ENCODE measurements at places on chromosomes 2 and 18. TPM values are rescaled to one million over a fixed set of nuclear protein-coding genes. Genes with fewer than 3 reads are reported as not detected.
A peak's percentile ranks its signal among the peaks of the same experiment; 100 is the strongest.

- no peaks in the 10 kb centered on the region for H3K27me3 ChIP-seq
- H3K36me3 ChIP-seq = no peaks in the 10 kb centered on the region
- H3K4me3 ChIP-seq = no peak overlapping the region
- peak; percentile 32 for DNase-seq
- peaks cover 30% of the 10 kb centered on the region for H3K4me1 ChIP-seq
These were observed 198.5 kb upstream of the ITGA4 start for GRCh38 chr2:181258720-181259119.

DNA sequence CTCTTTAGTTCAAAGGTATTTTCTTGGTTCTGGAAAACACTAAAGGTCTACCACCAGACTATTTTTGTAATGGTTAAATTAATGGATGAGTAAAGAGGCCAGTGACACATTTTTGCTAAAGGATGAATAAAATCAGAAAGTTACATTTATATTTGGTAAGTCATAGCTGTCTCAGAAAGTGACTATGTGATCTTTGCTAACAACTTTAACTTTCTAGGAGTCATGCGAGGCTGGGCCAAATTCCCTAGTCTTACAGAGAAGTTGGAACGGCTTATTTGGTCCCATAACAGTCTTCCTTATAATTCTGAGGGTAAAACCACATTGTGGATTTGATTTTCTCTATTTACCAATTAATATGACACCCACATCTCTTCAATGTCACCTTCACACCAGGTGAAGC is 198.1 kb downstream of the PDE1A start:
- H3K27ac ChIP-seq = no peak overlapping the region
- no peaks in the 10 kb centered on the region for H3K27me3 ChIP-seq
- no peak overlapping the region for H3K4me3 ChIP-seq
- no peaks in the 10 kb centered on the region for H3K36me3 ChIP-seq

- H3K36me3 ChIP-seq = peaks cover 6% of the 10 kb centered on the region
- peak overlapping the region; percentile 63 for H3K27ac ChIP-seq
- H3K4me1 ChIP-seq = peaks cover 45% of the 10 kb centered on the region
- DNase-seq = no peak
These were observed 72.0 kb upstream of the EPAS1 start for GRCh38 chr2:46225150-46225625.

The ACKR3 gene
- 9.5 TPM for total RNA-seq

- no peak overlapping the region for H3K4me3 ChIP-seq
- no peaks in the 10 kb centered on the region for H3K36me3 ChIP-seq
- no peak for DNase-seq
- peaks cover 32% of the 10 kb centered on the region for H3K27me3 ChIP-seq
- H3K4me1 ChIP-seq = no peaks in the 10 kb centered on the region
These were observed 76.3 kb upstream of the WIPF1 start for GRCh38 chr2:174673876-174674275.

GRCh38 chr2:126761981-126762878 is 106.3 kb downstream of the GYPC start:
- DNase-seq = no peak
- H3K27me3 ChIP-seq = peaks cover 5% of the 10 kb centered on the region
- H3K36me3 ChIP-seq = no peaks in the 10 kb centered on the region

The HOXD8 gene
- not detected for total RNA-seq

The EIF2B4 gene
- 42.0 TPM for total RNA-seq

The MATN3 gene
- 2.3 TPM for total RNA-seq

- no peaks in the 10 kb centered on the region for H3K27me3 ChIP-seq
- H3K4me3 ChIP-seq = no peak overlapping the region
- DNase-seq = no peak
- peaks cover 55% of the 10 kb centered on the region for H3K4me1 ChIP-seq
These were observed 151.3 kb upstream of the NCK2 start for GRCh38 chr2:105593221-105593967.

DNA sequence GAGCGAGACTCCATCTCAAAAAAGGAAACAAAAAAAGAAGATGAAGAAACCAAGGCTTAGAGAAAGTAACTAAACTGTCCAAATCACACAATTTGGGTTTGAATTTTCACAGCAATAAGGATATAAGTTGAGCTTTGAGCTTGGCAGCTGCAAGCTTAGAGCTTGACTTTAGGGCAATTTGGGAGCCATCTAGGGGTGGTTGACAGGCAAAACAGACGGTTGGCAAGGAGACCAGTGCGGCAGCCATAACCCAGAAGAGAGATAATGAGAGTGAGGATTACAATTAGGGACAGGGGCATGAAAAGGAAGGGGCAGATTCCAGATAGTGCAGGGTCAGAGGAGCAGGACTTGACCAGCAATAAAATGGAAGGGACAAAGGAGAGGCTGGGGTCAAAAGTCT is 382.2 kb upstream of the HNRNPA3 start:
- H3K36me3 ChIP-seq = peaks cover 6% of the 10 kb centered on the region
- DNase-seq = peak; percentile 8
- no peaks in the 10 kb centered on the region for H3K4me1 ChIP-seq
- H3K27me3 ChIP-seq = peaks cover 68% of the 10 kb centered on the region

DNA sequence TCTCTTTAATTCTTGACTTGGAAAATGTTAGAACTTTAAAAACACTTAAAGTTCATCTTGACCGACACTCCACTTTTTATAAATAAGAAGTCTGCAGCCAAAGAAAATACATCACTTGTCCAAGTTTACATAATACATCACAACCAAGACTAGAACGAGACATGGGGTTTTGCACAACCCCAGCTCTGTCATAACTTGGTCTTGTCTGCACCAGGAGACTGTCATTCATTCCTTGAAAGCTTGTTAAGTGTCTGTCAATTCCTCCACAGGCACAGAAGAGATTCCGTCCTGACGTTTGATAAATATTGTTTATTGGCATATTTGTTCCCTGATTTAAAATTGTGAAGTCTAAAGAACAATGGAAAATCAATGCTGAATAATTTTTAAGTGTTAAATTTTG is 139.5 kb upstream of the SETBP1 start:
- H3K4me1 ChIP-seq = peaks cover 20% of the 10 kb centered on the region
- no peak overlapping the region for H3K27ac ChIP-seq
- no peak overlapping the region for H3K4me3 ChIP-seq
- H3K27me3 ChIP-seq = no peaks in the 10 kb centered on the region

The ALPG gene
- total RNA-seq = not detected

DNA sequence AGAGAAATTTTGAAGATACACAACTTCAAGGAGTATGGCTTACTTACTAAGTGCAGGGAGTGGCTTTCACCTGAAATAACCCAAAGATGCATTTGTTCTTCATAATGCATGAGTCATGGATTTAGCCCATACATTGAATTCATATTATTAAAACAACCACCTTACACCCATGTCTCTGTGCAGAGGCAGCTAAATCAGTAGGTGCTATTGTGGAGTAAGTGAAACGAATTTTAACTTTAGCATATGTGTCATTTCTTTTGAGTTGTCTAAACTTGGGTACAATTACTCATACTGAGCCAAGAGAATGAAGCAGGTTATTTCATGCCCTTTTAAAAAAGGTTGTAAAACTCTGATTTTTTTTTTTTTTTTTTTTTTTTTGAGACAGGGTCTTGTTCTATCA is 11.0 kb upstream of the ANKRD29 start:
- H3K4me1 ChIP-seq = no peaks in the 10 kb centered on the region
- no peak overlapping the region for H3K4me3 ChIP-seq
- peaks cover 5% of the 10 kb centered on the region for H3K27me3 ChIP-seq
- H3K27ac ChIP-seq = no peak overlapping the region
- H3K36me3 ChIP-seq = no peaks in the 10 kb centered on the region
- DNase-seq = no peak

DNA sequence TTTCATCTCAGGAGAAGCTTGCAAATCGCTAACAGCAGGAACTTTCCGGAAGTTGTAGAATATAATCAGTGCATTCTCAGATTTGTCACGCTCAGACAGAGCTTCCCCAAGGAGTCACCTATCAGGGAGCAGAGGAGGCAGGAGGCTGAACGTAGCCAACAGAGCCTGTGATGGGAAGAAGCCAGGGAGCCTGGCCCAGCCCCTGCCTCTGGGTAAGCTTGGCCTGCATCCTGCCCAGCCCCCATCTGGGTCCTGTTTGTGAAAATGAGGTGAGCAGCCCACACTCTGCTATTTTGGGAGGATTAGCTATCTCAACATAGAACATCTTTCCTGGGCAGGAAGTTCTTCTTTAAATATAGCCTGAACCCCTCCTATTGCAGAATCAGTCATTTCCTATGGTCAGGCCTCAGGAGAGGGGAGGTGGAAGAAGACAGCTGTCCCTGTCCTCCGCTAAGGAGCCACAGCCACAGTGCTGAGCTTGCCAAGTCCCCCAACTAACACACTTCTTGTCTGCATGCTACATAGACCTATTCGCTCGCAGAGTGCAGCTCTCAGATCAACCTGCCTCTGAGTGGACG is 19.2 kb upstream of the PKDCC start:
- H3K27me3 ChIP-seq = peaks cover 39% of the 10 kb centered on the region
- H3K27ac ChIP-seq = no peak overlapping the region
- no peak for DNase-seq
- H3K36me3 ChIP-seq = no peaks in the 10 kb centered on the region
- no peaks in the 10 kb centered on the region for H3K4me1 ChIP-seq

- no peaks in the 10 kb centered on the region for H3K27me3 ChIP-seq
- no peak overlapping the region for H3K4me3 ChIP-seq
- no peak overlapping the region for H3K27ac ChIP-seq
- no peaks in the 10 kb centered on the region for H3K4me1 ChIP-seq
These were observed 15.8 kb downstream of the ERLEC1 start for GRCh38 chr2:53802617-53803151.
